Hepatocyte (in vitro differentiated cells): ENCODE measurements at places on chromosomes 1 and 21. TPM values are rescaled to one million over a fixed set of nuclear protein-coding genes. Genes with fewer than 3 reads are reported as not detected.

- H3K27me3 ChIP-seq, result no peaks in the 10 kb centered on the region
- DNase-seq, result peak; percentile 25
- peaks cover 17% of the 10 kb centered on the region for H3K4me1 ChIP-seq
- H3K4me3 ChIP-seq, result no peak overlapping the region
- H3K27ac ChIP-seq, result no peak overlapping the region
- no peaks in the 10 kb centered on the region for H3K36me3 ChIP-seq
These were observed 25.7 kb downstream of the TENT5C start for GRCh38 chr1:117631359-117632160.

DNA sequence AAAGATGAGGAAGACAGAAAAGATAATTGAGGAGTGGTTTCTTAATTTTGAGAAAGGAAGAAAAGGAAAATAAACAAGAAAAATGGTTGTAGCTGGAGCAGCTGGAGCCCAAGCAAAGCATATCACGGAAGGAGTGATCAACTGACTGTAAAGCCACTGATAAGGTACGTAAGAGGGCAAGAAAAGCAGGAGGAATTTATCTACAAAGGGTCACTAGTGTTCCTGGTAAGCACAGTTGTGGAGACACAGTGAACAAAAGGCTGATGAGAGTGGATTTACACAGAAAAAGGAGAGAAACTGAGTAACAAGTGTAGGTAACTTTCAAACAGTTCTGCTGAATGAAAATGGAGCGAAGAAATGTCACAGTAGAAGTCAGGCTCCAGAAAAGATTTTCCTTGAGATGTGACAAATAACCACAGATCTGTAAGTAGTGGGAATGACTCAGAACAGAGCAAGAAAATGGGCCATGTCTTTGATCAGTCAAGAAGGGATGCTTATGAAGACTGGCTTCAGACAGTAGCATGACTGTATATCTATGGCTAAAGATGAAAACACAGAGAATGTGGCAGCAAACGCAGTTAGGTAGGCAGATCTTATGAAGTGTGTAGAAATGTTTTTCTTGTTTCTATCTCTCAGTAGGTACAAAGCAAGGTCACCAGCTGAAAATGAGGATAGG is 45.6 kb upstream of the RBM34 start:
- H3K4me1 ChIP-seq, result no peaks in the 10 kb centered on the region
- H3K27ac ChIP-seq, result no peak overlapping the region
- no peaks in the 10 kb centered on the region for H3K27me3 ChIP-seq
- H3K4me3 ChIP-seq, result no peak overlapping the region
- DNase-seq, result no peak

GRCh38 chr1:102595106-102595505 is 513.2 kb downstream of the COL11A1 start:
- no peak overlapping the region for H3K4me3 ChIP-seq
- no peaks in the 10 kb centered on the region for H3K27me3 ChIP-seq
- H3K36me3 ChIP-seq, result no peaks in the 10 kb centered on the region
- H3K4me1 ChIP-seq, result no peaks in the 10 kb centered on the region

DNA sequence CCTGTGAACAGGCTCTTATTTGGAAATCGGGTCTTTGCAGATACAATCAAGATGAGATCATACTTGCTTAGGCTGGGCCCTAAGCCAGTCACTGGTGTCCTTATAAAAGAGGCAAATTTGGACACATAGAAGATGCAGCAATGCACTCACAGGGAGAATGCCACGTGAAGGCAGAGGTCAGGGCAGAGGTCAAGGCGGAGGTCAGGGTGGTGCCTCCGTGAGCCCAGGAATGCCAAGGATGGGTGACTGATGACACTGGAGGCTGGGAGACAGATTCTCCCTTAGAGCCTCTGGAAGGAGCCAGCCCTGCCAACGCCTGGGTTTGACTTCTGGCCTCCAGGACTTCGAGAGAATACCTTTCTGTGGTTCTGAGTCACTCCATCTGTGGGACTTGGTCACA is 22.8 kb upstream of the C1orf174 start:
- no peak overlapping the region for H3K27ac ChIP-seq
- no peaks in the 10 kb centered on the region for H3K4me1 ChIP-seq
- no peaks in the 10 kb centered on the region for H3K27me3 ChIP-seq
- H3K36me3 ChIP-seq, result no peaks in the 10 kb centered on the region

DNA sequence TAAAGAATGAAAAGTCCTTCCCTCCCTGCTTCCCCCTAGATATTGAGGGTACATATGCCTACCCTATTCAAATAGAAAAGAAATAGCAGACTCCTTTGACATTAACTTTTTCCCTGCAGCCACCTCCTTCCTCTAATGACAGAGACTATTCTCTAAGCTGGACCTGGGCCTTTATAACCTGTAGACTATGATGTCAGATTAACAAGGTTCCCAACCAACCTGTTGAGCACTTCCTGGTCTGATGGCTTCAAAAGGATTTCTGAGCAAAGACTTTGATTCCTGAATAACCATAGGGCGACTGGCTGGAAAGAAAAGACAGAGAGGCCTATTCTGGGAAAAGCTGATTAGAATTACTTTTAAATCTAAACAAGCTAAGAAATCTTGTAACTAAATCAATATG is 18.4 kb upstream of the C1orf216 start:
- peak; percentile 21 for DNase-seq
- peak overlapping the region; percentile 37 for H3K27ac ChIP-seq
- no peaks in the 10 kb centered on the region for H3K27me3 ChIP-seq
- no peaks in the 10 kb centered on the region for H3K4me1 ChIP-seq
- H3K4me3 ChIP-seq, result no peak overlapping the region

DNA sequence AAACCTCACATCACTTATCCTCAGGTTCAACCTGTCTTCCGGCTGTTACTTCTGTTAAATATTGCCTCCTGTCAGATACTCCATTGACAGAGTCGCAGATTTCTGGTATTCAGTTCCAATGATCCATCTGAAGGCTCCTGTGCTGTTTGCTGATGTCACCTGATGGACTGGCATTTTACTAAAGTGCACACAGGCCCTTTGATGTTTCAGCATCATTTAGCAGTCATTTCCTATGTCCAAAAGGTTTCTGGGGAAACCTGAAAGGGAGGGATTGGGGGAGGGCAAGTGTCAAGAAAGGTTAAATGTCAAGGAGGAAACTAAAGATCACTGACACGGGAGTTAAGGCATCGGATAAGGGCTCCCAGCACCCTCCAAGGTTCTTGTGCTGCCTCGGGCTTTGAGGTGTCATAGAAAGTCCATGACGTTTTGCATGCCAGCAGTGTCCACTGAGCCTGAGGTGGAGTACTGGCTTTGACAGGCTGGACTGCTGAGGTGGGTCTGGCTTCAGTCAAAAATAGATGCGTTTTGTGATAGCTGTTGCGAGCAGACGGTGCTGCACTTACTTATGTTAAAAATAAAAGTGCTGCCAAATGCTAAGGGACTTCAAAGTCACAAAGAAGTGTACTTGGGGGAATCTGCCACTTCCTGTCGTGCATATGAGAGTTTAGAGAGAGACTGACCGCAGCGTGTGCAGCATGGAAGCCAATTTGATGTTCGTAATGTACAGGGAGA is 30.8 kb downstream of the XCL2 start:
- DNase-seq, result no peak
- peaks cover 8% of the 10 kb centered on the region for H3K4me1 ChIP-seq

DNA sequence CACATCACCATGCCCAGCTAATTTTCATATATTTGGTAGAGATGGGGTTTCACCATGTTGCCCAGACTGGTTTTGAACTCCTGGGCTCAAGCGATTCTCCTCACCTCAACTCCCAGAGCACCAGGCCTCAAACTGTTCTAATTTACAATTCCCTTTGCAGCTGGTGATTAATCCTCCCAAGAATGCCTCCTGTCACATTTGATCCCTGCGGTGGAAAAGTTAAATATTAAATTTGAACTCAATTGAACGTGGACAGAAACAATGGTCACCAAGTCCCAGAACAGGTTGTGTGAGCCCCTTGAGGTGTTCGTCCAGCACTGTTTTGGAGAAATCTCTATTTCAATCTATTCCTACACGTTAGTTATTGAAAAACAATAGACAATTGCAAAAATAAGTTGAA is 2.0 kb upstream of the ANKRD35 start:
- H3K27ac ChIP-seq, result no peak overlapping the region
- H3K4me1 ChIP-seq, result peaks cover 16% of the 10 kb centered on the region
- DNase-seq, result no peak
- no peak overlapping the region for H3K4me3 ChIP-seq
- H3K36me3 ChIP-seq, result no peaks in the 10 kb centered on the region
- peaks cover 20% of the 10 kb centered on the region for H3K27me3 ChIP-seq

The COL8A2 gene
- 32.6 and 44.8 TPM in 2 replicates for total RNA-seq
